ENCODE measurements at places on chromosomes 3 and 15.

DNA sequence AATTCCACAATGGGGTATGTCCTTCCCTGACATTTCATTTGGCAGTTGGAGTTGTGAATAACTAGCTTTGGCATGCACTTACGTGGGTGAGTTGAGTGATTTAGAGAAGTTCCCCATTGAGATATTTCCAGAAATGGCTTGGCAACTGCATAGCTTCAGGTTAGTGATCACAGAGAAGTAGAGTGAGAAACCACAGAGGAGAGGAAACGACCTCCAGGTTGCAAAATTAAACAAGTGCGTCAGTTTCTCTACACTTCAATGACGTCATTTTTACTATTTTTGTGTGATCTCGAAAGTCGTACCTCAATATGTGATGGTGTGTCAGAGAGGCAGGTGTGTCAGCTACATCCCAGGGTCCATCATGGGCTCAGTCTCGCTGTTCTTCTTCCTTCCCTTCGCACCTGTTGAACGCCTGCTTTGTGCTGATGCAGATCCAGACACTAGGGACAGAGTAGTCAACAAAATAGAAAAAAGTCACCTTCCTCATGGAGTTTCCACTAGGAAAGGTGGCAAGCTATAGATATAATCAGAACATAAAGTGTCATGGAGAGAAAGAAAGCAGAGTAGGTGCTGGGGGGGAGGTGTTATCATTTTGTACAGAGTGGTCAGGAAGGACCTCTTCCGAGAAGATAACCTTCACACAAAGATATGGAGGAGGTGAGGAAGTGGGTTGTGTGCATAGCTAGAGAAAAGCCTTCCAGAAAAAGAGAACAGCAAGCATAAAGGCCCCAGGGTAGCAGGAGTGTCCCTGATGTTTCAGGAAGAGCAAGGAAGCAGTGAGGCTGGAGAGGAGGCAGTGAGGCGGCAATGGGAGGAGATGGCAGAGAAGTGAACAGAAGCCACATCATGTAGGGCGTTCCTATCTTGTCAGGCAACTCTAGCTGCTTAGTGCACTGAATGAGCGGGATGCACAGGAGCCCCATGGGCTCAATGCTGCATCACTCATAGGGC is 75.6 kb downstream of the MCTP2 start:
- no peak for DNase-seq

GRCh38 chr3:114902691-114903101 is 244.4 kb downstream of the ZBTB20 start:
- DNase-seq, result no peak

DNA sequence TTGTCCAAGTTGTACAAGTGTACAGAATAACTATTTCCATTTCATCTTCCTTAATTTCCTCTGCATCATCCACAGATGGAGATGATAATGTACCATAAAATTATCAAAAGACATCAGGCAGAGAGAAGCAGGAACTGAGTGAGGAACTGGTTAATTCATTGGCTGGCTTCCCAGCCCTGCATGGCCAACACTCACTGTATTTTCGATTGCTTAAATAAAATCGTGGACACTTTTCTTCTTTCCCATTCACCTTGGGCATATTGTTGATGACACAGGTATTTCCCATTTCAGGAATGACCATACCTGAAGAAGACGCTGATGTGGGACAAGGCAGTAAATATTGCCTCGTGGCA is 144.2 kb upstream of the ABHD17C start:
- DNase-seq, result no peak

DNA sequence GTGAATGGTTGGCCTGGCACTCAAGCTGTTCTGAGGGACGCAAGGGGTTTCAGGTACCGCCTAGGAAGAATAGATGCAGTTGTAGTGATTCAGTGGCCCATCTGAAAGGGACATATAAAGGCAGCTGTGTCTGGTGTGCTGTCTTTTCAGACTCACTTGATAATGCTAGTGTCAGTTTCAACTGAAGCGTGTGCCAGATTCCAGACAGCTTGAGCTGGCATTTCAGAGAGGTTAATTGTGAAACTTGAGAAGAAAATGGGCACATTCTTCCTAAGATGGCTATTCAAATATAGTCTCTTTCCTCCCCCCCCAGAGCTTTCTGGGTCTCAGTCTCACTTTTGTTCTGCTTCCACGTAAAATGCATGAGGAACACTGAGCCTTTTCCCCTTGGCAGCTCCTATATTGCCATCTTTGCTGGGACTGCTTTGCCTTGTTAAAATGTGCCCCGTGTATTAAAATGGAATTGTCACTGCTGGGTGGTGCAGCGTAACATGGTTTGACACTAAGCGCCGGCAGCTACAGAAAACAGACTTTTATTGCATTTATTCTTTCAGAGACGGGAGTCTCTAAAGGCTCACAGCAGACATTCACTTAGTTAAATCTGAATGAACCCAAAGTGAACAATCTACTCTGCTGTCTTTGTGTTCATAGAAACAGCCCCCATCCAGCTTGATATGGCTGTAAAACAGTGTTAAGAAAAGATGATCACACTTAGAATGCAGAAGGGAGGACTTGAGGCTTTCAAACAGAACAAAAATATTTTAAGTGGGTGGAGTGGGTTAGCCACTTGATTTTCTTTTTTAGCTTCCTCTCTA is 478.7 kb downstream of the RBMS3 start:
- DNase-seq, result no peak

DNA sequence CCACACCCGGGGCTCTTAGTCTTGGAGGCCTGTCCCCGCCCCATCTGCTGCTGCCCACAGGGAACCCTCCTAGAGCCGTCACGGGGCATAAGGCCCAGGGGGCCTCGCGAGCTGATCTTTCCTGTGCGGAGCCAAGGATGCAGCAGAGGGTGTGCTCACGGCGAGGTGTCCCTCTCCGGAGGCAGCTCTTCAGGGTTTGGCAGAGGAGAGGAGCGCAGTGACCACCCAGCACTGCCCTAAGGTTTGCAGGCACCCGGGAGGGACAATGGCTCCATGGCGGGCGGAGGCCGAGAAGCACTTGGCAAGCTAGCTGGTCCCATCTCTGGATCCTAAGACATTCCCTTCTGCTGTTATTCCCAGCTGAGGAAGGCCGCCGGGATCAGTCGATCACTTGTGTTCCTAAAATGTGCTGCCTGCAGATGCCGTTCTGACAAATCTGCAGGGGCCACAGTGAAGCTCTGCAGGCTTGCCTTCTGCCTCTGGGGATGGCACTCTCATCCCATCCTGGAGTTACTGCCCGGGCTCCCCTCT is 47.4 kb upstream of the PCSK6 start:
- DNase-seq, result no peak

DNA sequence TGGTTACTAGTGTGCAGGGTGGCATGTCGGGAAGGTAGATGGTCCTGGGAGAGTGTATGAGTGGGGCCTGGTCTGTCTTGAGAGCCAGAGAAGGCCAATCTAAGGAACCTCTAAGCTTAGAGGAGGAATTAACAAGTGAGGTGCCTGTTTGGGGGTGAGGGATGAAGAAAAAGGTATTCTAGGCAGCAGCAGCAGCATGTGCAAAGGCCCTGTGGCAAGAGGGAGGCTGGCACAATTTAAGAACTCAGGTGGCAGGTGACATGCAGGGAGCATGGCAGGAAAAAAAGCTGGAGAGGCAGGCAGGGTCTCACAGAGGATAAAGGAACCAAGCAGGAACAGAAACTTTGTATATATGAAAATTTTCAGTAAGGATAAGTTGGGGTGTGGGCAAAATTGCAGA is 51.2 kb downstream of the SPSB4 start:
- no peak for DNase-seq

Data from cortex of kidney (tissue), 1 donor.